ENCODE measurements at places on chromosomes 5 and 9. TPM values are rescaled to one million over a fixed set of nuclear protein-coding genes. Genes with fewer than 3 reads are reported as not detected.

DNA sequence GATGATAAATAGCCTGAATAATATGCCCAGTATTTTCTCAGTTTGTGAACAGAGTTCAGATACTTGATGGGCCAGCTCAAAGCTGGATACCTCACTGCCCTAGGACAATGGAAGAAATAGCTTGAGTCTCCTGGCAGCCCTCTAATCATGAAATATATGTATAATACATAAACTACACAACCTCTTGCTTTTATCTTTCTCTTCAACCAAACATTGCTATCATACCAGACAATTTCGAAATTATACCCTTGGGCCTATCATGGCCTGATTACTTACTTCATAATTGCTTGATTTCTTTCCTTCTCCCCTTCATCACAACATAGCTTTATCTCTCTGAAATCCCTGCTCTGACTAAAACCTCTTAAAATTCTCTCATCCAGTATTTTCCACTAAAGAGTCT lies 1144.9 kb upstream of the C9orf72 start:
- DNase-seq: no peak

- no peak for DNase-seq
These were observed 42.5 kb upstream of the GLRX start for GRCh38 chr5:95864944-95865504.

The EIF4E1B gene
- not detected for total RNA-seq

DNA sequence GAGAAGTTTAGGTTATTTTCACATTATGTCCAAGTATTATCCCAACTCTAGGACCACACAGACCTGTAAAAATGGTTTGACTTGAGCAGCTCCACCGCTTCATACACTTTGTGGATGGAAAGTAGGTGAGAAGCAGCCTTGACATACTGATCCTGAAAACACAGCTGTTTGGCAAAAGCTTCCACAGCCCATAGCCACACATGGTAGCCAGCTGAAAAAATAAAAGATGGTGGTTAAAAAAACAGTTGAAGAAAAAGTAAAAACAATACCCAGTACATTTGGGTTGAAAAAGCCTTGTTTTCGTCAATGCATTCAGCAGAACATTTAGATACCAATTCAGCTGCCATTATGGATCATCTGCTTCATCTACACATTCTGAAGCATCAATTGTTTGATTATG lies 36.7 kb downstream of the GEMIN5 start:
- no peak for DNase-seq

GRCh38 chr9:100700689-100701318 lies 122.9 kb downstream of the CAVIN4 start:
- DNase-seq: peak; percentile 85

GRCh38 chr9:129402371-129402739 lies 218.5 kb downstream of the C9orf50 start:
- DNase-seq: peak; percentile 66

DNA sequence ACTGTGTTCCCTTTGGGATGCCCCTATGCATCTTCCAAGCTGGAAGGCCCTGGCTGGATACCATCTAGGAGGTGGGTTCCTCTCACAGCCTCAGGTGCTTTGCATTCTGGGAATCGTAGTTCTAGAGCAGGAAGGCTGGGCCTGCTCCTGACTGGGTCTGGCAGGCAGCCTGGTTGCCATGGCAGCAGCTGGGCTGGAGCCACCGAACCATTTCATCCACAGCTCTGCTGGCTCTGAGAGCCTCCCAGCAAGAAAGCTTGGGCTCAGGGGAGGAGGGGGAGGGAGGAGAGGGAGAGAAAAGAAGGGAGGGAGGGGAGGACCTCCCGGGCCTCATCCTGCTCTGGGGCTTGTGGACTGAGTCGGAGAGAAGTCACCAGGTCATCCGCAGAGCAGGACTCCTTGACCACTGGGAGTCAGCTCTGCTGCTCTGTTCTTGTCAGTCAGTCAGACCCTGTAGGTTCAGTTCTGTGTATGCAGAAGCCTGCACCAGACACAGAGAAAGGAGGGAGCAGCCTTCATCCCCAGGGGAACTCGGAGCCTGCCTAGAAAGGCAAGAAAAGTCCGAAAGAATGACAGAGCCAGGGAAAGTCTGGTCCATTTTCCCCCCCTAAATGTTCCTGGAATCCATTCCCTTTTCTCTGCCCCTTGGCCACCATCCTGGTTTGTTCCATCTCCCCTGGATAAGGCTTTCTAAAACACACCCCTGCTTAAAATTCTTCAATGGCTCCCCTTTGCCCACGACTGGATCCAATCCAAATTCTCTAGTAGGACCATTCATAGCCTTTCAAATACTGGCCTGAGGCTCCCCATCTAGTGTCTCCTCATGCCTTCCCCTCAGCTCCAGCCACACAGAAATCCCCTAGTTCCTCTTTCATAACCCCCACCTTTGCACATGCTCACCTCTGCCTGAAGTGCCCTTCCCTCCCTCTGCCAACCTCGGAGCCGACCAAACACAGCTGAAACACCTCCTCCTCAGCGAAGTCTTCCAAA lies 65.4 kb upstream of the ARAP3 start:
- peak; percentile 95 for DNase-seq

The PPIP5K2 gene
- 66.9 TPM for total RNA-seq

- no peak for DNase-seq
These were observed 70.4 kb upstream of the TLE1 start for GRCh38 chr9:81759680-81760215.

- no peak for DNase-seq
These were observed 8.2 kb downstream of the DNM1 start for GRCh38 chr9:128211186-128211980.

- no peak for DNase-seq
These were observed 97.1 kb upstream of the ZNF608 start for GRCh38 chr5:124843596-124843899.

DNA sequence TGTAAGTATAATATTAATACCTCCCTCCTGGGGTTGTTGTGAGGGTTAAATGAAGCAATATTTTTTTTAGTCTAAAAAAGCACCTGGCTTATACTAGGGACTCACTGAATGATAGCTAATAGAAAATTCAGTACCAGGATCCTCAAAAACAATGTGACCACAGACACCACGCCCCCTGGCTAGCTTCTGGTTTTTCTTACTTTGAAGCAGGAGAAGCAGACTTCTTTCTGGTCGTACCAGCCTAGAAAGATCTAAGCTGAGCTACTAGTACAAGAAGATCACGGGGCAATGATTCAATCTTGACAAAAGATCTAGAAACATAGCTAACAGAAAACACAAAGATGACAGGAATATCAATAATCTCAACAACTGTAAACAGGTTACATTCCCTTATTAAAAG lies 218.5 kb upstream of the SLC30A5 start:
- no peak for DNase-seq

DNA sequence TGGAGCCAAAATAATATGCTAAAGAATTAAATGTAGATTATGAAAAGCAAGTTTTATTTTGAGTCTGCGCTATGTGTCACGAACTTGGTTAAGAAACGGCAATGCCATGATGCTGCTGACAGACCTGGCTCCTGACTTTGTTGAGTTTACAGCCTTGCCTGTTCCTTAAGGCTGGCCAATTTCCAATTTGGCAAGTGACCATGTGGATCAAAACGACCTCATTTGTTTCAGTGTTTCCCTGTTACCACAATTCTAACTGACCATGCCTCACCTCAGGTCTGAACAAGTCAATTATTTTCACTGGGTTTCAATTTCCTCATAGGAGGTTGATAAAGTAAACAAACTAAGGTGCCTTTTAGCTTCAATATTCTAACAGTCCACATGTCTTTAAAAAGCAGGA lies 461.4 kb downstream of the ZNF608 start:
- no peak for DNase-seq

DNA sequence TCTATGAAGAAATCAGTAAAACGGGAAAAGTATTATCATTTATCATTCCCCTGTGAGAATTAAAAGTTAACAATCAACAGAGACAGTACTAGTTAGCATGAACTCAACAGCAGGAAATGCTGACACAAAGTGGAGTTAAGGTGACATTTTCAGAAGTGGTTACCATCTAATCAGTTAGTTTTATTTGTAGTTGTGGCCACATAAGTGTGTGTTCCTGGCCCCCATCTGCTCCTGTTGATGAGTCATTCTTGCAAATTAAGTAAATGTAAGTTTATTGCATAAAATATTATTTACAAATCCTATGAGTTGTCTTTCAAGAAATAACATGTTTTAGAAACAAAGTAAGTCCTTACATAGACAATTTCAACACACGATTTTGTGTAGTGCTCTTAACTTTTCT lies 8.9 kb upstream of the BNC2 start:
- DNase-seq: no peak

GRCh38 chr5:55232271-55232984 lies 980 bp downstream of the CCNO start:
- peak; percentile 69 for DNase-seq

DNA sequence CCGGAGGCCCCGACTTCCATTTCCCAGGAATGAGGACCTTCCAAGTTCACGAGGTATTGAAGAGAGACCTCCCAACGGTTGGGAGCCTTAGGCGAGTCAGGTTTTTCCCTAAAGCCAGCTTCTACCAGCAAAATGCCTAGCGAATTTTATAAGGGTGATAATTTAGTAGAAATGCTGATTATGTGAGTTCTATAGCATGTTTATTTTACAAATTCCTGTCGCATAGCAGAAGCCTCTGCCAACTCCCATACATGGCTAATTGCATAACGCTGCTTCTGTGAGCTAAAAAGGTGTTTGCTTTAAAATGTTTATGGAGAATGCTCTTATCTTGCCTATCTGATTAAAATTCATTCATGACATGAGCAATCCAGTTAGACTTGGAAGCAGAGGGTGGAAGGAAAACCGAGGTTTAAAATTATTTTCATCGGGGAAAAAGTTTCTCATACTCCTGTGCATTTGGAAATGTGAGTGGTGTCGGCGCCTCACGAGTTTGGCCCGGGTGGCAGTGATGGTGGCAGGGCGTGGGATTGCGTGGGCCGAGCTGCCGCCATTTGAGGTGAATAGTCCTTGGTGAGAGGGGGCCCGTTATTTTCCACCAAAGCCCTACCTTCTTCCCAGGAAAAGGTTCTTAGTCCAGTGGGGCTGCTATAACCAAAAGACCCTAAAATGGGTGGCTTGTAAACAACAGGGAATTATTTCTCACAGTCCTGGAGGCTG lies 104.4 kb upstream of the FCN2 start:
- no peak for DNase-seq

GRCh38 chr5:69368458-69369339 lies 621 bp downstream of the AK6 start:
- DNase-seq: peak; percentile 51

- no peak for DNase-seq
These were observed 9.6 kb downstream of the SLC1A1 start for GRCh38 chr9:4499917-4500316.

- peak; percentile 41 for DNase-seq
These were observed 32.9 kb downstream of the ANKH start for GRCh38 chr5:14838396-14839319.

GRCh38 chr5:122107016-122107415 lies 22.3 kb upstream of the ZNF474 start:
- DNase-seq: no peak

The SOHLH1 gene
- total RNA-seq: 0.21 TPM

The ADAMTS12 gene
- 12.4 TPM for total RNA-seq

The CDH6 gene
- total RNA-seq: 0.23 TPM

GRCh38 chr5:163727028-163727427 lies 221.6 kb downstream of the MAT2B start:
- no peak for DNase-seq

- no peak for DNase-seq
These were observed 384 bp upstream of the MRPS2 start for GRCh38 chr9:135500071-135500524.

DNA sequence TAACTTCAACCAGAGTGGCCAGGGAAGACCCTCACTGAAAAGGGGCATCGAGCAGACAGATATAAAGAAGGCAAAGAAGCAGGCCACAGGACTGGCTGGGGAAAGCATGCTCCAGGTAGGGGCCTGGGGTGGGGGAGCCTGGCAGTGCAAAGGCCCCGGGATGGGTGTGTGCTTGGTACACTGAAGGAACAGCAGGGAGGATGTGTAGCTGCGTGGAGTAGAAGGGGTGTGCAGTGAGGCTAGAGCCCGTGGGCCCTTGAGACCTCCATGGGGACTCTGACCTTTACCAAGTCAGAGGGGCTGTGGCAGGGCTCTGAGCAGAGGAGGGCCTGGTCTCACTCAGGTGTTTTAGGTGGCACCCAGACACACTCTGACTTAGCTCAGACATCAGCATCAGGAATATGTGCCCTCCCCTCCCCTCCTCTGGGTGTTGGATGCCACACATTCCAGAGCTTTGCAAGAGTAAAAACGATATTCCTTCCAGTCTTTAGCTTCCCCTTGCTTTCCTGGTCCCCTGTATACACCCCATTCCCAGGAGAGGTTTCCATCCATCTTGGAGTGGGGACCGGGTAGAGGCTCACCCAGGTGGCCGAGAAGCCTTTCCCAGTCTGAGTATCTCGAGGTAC lies 7.6 kb downstream of the TRIM7 start:
- no peak for DNase-seq

DNA sequence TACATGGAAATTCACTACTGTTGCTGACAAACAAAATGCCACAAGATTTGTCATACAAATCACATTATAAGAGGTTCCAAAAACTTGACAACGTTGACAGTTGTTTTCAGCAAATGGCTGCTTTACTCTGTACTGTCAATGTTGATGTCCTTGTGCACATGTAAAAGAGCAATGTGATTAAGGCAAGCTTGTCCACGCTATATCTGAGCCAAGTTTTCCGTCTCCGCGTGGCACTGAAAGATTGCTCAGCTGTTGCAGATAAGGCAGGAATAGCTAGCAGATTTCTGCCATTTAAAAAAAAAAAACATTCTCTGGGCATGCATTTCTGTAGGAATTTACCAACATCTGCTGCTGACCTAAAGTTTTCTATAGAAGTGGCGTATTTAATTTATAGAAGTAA lies 46.4 kb upstream of the MEF2C start:
- DNase-seq: no peak

- DNase-seq: peak; percentile 51
These were observed 187.6 kb downstream of the DAB2IP start for GRCh38 chr9:121838746-121839669.

DNA sequence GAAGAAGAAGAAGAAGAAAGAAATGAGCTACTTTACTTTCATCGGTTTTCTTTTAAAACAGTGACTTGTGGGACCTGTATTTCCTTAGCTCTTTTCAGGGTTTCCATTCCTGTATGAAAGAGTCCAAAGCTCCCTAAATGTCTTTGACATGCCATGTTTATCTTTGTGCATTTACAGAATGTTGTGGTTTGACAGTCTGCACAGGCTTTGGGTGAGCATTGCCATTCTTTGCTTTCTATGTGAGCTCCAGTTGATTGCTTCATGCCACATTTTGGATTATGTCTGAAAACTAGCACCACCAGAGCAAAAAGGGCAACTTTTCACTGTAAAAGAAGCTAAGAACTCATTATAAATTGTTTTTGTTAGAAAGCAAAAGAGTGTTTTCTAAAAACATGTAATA lies 733.4 kb downstream of the TLE4 start:
- DNase-seq: no peak

GRCh38 chr9:136494531-136495215 lies 11.8 kb upstream of the SEC16A start:
- no peak for DNase-seq

The TAS2R1 gene
- total RNA-seq: 0.31 TPM

The LCN15 gene
- total RNA-seq: 0.54 TPM

The HINT2 gene
- total RNA-seq: 23.8 TPM

- DNase-seq: no peak
These were observed 8.1 kb downstream of the HNRNPAB start for GRCh38 chr5:178212241-178213002.

The ROPN1L gene
- total RNA-seq: not detected

The BARHL1 gene
- total RNA-seq: not detected

Data from GM23338 (cell line).